NCI-H774 (cell line): ENCODE measurements at places on chromosomes 1 and 21.

DNA sequence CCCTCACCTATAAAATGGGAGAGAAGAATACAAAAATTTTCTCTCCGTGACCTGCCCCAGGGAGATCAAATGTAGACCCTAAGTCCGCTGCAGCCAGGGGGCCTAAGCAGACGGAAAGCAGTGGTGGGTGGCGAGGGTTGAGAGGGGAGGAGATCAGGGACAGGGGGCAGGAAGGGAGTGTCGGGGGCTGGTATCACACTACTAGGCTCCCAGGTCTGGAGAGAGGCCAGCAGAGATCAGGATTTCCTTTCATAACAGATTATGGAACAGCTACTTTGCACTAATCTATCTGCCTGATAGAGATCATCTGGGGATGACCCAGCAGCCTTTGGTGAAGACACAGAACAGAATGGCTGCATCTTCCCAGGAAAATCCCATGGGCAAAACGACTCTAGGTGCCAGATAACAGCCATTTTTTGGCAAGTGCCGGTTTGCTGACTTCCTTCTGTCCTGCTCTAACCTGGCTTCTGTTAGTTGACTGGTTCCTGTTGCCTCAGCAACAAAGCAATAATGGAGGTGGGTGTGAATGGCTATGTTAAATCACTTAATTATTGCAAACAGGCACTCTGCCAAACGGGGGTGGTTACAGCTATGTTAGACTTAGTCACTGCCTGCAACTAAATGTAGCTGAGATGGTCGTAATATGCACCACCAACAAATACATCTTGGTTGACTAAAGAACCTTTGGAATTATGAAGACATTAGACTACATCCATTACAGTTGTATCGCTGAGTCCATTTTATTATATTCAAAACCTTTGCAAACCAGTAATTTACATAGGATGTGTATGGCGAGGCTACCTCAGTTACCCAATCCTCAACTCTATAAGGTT lies 30.0 kb upstream of the EPS8L3 start:
- DNase-seq: peak; percentile 92

DNA sequence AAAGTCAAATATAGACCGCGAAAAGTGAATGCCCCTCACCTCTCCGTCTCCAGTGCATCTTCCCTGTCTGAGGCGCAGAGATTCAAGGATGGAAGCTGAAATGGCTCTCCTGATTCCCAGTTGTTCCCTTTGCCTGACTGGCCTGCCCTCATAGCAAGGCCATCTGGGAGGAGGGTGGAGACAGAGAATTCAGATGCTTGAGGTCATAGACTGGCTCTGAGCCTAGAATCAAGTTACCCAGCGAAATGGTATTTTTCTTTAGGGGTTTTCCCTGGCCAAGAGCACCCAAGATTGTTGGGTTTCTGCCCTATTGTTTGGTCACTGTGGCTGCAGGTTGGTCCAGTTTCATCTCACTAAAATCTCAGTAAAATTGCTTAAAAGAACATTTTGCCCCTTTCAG lies 7.2 kb downstream of the METTL13 start:
- DNase-seq: no peak

- DNase-seq: peak; percentile 80
Observed at GRCh38 chr1:150979092-150980056, 2.7 kb upstream of the ANXA9 start.

DNA sequence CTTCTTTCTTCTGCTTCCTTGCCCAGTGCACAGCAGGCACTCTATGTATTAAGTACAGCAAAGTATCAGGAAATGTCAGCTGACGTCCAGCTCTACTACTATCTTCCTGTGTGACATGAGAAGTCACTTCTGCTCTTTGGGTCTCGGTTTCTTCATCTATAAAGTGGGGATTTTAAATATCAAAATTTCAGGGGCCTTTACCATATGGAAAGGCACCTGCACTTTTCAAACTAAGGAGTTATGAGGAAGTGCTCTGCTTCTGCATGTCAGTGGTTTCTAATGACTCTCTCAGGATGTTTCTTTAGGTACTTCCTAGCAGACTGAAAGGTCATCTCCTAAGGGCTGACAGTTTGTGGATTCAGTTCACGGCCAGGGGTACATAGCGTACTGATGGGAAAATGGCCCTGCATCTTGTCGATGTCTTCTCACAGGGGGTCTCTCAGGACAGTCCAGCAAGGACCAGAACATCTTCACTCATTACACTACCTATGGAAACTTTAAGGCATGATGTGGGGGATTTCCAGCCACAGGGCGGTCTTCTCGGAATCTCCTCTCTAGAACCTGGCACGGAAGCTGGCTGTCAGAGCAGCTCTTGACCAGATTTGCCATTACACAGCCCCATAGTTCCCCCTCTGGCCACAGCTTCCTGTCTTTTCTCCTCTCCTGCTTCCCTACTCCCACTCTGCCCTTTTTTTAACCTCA lies 42.0 kb upstream of the MTF1 start:
- no peak for DNase-seq

- DNase-seq: no peak
Observed at GRCh38 chr1:214400131-214400530, 119.2 kb downstream of the SMYD2 start.

DNA sequence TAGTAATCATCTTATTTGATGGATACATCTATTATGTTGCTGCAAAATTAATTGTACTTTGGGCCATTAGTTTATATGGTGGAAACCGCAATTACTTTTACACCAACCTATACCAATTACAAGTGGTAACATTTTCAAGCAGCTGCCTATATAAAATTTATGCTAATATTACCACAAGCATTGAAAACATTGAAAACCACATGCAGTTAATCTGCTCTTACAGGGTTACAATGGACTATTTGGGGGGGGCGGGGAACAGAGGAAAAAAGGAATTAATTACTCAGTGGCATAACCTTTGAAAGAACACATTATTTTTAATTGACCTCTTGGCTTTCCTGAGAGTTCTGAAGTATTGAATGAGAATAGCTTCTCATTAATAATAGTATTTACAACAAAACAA lies 1793.2 kb downstream of the NCAM2 start:
- DNase-seq: no peak

DNA sequence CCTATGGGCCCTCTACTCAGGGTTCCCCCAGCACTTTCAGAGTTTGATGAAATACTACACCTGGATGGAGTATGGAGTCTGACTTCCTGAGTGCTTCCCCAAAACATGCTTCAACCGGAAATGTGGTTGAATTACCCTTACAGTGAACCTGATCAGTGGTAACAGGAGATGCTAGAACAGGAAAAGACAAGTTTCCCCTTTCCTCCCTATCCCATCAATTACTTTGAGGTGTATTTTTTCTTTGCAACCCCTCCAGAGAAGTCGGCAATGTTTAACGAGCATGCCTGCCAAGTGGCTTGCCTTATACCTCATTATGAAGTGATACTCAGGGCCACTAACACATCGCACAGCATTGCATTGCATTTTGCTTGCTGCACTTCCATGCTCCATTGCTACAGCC lies 7.0 kb downstream of the KRTAP15-1 start:
- no peak for DNase-seq

GRCh38 chr1:206041640-206042039 lies 11.3 kb upstream of the RHEX start:
- no peak for DNase-seq

- no peak for DNase-seq
Observed at GRCh38 chr1:47983691-47984090, 13.5 kb downstream of the TRABD2B start.

DNA sequence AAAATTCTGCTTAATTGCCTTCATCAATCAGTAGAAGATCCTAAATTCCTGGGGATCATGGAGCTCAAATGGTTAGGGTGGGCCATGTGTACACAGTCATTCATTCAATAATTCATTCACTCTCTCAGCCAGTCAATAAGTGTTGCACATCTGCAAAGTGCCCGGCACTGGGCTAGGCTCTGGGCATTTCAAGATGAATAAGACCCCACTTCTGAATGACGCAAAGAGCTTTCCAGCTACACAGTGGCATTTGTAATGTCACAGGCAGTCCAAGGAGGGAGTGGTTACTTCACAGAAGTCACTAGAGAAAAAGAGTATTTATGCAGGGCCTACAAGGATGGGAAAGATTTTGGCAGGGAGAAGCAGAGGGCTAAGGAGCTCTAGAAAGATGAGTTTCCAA lies 93.2 kb downstream of the KCNJ15 start:
- no peak for DNase-seq
